Activated naive CD4-positive, alpha-beta T cell (primary cell): ENCODE measurements at places on chromosomes 6 and 20.

- no peak for DNase-seq
These were observed 99.8 kb downstream of the TAF4 start for GRCh38 chr20:61965606-61966491.

GRCh38 chr6:80163754-80164187, 57.3 kb downstream of the BCKDHB start:
- no peak for DNase-seq

DNA sequence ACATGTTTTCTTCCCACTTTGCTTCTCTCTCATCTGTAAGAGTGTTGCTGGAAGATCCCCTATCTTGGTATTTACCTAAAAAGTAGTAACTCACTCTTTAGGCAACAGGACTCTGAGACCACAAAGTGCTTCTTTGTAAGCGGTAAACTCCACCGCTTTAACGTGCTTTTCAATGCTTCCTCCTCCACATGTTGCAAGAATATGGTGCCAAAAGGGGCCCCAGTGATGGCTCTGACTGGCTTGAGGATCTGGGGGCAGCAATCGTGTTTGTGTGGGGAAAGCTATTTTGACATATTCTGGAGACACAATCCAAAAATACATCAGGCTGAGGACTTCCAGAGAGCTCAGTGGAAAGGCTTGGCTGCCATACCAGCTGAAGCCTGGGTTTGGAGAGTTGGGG, 12.4 kb upstream of the CPNE5 start:
- DNase-seq = no peak

- no peak for DNase-seq
These were observed 107.8 kb downstream of the SYNE1 start for GRCh38 chr6:152529369-152529768.

DNA sequence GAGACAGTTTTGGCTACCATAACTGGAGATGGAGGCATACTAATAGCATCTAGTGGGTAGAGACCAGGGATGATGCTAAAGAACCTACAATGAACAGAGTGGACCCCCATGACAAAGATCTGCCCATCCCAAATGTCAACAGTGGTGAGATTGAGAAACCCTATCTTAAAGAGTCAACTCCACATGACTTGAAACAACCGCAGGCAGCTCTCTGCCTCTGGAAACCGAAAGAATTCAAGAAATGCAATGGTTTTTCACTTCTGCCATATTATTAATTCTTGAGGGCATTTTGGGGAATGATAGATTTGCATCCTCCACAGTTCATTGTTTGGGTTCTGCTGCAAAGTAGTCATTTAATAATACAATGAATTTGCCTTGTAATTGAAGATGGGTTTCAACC, 463.4 kb downstream of the MAFB start:
- no peak for DNase-seq

- no peak for DNase-seq
These were observed 51.0 kb upstream of the MLIP start for GRCh38 chr6:54060286-54060685.

DNA sequence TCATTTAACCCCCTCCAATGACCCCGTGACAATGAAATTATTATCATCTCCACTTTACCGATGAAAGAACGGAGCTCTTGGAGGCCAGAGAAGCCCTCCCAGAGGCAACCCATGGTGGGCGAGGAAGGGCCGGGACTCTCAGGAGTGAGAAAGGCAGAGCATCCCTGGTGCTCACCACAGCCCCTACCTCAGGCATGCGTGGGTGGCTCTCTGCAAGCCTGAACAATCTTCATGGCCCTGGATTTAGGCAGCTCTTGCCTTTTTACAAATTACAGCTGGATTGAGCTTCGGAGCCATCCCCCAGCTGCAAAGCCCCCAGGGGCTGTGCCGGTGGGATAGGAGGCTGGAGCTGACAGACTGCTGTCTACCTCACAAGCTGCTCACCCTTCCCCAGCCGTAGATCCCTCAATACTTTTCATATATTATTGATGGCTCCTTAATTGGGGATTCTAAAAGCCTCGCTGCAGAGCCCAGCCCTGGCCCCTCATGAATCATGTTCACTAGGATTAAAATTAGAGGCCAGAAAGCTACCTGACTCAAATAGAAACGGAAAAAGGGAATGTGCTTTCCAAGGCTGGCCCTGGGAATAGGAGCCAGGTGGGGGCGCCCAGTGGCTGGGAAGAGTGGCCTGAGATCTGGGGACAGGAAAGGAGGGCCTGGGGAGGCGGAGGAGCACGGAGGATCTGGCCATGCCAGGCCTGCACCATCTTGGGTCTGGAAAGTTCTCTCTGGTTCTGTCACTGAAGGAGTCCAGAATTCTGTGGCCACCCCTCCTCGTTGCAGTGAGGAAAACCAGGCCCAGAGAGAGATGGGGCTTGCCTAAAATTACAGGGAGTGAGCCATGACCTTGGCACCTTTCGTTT, 29.1 kb downstream of the CPNE5 start:
- no peak for DNase-seq

DNA sequence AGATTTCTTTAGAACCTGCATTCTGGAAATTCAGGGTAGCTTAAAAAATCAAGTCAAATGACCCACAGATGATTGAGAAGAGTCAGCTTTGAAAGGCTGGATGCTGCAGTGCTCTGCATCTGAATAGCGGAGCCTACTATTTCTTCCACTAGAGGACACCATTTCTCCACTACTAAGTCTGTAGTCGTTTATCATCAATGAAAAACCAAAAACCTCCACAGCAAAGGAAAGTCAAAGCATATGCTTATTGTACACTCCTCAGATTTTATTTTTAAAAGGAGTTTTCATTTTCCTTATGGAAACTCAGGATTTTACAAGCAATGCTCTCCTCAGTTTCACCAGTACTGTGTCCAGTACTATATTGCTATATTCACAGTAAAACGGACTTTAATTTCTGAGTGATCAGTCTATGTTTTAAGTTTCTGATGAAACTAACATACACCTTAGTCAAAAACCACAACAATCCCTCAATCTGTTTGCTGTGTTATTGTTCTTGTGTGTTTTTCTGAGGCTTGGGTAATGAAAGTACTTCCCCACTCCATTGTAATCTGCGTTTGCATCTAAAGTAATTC, 50.5 kb upstream of the ENPP5 start:
- DNase-seq = no peak

DNA sequence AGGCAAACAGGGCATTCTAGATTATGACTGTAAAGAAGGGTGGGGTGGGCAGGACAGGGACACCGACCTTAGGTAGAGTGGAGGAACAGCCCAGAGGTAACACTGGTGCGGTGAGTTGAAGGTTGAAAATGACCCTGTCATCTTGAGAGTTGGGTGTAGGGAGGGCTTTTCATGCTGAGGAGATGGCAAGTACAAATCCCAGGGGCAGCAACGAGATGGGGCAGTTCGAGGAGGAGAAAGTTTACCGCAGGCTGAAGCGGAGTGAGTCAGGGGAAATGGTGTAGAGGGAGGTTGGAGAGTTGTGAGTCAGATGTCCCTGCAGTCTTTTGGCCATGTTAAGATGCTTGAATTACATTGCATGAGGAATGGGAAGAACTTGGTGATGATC, 101.1 kb downstream of the HIVEP1 start:
- no peak for DNase-seq

- DNase-seq = no peak
These were observed 83.8 kb downstream of the FNDC1 start for GRCh38 chr6:159252955-159253508.

- DNase-seq = no peak
These were observed 14.5 kb downstream of the CSNK2A1 start for GRCh38 chr20:528923-529604.

DNA sequence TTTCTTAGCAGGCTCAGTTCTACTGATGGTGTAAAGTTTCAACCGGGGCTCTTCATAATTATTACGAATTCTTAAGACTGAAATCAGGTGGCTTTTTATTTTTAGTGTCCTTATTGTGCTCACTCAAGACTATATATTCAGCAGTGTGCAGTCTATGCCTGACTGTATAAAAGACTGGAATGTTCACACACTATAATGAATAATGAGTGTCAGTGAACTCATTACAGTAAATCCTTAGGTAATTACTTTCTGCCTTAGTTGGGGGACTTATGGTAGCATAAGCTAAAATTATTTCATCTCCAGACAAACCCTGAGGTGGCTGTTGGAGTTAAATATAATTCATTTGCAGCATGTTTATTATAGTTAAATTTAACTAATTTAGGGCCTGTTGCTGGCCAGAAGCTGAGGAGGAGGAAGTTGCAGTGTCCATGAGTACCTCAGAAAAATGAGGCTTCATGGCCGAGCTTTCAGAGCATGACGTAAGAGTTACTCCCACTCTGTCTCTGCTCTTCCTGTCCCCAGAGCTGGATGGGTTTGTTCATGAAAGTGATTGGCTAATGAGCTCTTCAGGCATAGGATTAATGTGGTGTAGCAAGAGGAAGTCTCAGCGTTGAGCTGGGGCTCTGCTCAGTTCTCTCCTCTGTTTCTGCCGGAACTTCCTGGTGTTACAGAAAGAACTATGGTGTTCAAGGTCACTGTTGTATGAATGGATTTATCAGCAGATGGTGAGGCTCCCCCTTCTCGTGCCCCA, 335.7 kb downstream of the NRN1 start:
- no peak for DNase-seq

DNA sequence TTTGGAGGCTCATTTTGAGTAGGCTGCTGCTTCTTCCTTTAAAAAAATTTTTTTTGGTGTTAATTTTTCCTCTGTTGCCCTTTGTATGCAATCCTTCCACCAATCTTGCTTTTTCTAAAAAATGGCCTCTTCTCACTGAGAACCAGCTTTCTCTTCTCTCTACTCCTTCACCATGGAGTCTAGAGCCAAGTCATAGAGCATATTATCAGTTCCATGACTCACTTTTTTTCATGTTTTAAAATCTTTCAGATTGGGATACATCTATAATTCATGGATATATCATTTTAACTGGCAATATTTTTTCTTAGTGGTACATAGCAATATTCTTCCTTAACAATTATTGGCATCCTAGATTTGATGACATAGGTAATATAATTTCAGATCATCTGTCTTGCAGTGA, 62.7 kb downstream of the SLX4IP start:
- DNase-seq = no peak

DNA sequence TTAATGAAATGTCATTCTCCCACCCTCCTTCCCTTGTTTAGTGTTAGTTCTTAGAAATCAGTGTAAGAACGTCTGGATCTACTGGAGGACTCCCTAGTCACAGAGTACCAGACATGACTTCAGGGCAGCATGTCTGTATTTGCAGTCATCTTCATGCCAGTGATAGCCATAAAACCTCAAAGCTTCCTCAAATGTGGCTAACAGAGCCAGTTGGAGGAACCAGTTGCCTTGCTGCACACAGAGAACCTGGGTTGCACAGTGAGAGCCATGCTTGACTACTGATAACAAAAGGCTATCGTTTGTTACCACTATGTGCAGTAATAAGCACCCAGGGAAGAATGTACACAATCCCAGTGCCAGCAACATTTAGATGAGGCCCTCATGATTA, 20.1 kb downstream of the NT5E start:
- DNase-seq = no peak

DNA sequence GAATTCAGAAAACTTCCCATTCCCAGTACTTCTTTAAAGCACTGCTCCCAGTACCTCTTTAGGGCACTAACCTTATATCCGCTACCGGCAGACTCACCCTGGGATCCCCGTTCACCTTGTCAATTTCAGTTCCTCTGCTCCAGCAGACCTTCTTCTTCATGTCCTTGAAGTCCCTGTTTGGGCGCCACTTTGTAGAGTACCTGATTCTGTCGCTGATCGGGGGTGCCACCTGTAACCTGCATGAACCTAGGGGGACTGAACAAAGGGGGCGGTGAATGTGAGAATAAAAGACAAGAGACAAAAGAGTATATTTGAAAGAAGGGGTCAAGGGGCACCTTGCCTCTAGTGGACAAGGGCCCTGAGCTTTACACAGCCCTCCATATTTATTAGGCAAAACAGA, 4.9 kb upstream of the GINS1 start:
- DNase-seq = no peak

DNA sequence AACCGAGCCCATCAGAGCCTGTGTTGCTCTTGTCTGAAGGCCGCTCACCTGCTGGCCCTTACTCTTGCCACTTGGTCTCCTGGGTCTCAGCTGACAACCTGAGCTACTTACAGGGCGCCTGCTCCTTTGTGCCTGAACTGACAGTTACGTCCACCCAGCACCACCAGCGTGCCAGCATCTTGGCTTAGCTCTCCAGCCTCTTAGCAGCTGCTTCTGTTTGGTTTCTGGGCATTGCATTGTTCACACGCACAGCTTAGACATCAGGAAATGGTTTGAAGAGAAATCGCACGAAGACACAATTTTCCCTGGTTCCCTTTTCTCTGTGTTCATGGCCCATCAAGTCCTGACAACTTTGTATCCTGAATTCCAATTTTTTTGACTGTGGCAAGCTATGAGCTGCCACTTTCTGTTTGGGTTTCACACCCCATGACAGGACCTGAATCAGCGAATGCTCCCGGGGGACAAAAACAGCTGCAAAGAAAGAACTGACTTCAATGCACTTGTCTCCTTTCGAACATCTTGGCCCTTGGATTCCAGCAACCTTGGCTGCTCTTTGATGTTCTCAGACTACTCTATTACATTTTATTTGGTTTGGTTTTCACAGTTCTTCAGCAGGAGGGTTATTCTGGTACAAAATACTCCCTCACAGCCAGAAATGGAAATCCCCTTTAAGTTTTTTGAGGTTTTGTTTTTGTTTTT, 45.2 kb upstream of the LY86 start:
- no peak for DNase-seq

GRCh38 chr6:159121486-159121885, 47.7 kb upstream of the FNDC1 start:
- DNase-seq = no peak

DNA sequence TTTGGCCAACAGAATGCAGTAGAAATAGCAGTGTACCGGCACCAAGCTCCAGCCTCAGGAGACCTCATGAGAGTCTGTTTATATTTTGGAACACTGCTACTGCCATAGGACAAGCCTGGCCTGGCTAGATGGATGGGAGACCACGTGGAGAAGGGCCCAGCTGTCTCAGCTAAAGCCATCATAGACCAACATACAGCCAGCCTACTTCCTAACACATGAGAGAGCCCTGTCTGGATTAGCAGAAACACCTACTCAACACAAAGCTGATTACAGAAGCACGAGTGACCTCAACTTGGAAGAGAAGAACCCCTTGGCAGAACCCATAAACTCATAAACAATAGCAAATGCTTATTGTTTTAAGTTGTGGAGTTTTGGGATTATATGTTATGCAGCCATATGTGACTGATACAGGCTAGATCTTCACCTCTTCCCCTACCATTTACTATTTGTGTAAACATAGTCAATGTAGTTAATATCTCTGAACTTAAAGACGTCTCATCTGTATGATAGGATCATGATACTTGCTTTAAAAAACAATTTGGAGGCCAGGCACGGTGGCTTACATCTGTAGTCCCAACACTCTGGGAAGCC, 199.4 kb upstream of the ZNF217 start:
- no peak for DNase-seq

- no peak for DNase-seq
These were observed 29.5 kb downstream of the RIOK1 start for GRCh38 chr6:7419065-7419464.

GRCh38 chr20:51221791-51222408, 199.0 kb upstream of the KCNG1 start:
- no peak for DNase-seq

DNA sequence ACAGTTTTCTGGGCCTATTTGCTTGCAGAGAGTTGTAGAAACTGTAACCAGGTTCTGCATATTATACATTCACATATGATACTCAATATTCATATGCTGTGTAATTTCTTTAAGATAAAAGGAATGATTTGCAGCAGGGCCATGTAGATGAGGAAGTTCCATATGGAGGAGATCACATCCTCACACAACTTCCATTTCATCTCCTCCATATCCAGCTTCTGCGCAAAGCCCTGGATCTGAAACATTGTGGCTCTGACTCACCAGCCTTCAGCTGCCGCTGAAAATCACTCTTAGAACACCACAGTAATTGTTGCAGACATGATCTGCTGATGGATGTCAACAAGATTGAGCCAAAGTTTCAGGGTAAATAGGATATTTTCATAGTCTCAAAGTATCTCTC, 57.7 kb downstream of the PXDC1 start:
- no peak for DNase-seq
